CD4-positive, alpha-beta T cell (primary cell): ENCODE measurements at places on chromosomes 2 and 18. TPM values are rescaled to one million over a fixed set of nuclear protein-coding genes. Genes with fewer than 3 reads are reported as not detected.

The ASPRV1 gene
- total RNA-seq, result 0.96 TPM

The KCNS3 gene
- not detected for total RNA-seq

The CTAGE1 gene
- total RNA-seq, result not detected

The ACTG2 gene
- not detected for total RNA-seq

The PTPRN gene
- total RNA-seq, result not detected

The ELOA2 gene
- not detected for total RNA-seq

The TEX44 gene
- not detected for total RNA-seq

The MRPS5 gene
- 15.3 TPM for total RNA-seq

The ATP6V1C2 gene
- total RNA-seq, result not detected

The MYO3B gene
- not detected for total RNA-seq

The GRB14 gene
- not detected for total RNA-seq

The UGT1A5 gene
- total RNA-seq, result not detected

The C2orf66 gene
- not detected for total RNA-seq

The ZFAND2B gene
- 65.9 TPM for total RNA-seq

The DUSP19 gene
- total RNA-seq, result 0.14 TPM

The LDLRAD4 gene
- 52.7 TPM for total RNA-seq
